ENCODE measurements at places on chromosomes 12 and 14.

DNA sequence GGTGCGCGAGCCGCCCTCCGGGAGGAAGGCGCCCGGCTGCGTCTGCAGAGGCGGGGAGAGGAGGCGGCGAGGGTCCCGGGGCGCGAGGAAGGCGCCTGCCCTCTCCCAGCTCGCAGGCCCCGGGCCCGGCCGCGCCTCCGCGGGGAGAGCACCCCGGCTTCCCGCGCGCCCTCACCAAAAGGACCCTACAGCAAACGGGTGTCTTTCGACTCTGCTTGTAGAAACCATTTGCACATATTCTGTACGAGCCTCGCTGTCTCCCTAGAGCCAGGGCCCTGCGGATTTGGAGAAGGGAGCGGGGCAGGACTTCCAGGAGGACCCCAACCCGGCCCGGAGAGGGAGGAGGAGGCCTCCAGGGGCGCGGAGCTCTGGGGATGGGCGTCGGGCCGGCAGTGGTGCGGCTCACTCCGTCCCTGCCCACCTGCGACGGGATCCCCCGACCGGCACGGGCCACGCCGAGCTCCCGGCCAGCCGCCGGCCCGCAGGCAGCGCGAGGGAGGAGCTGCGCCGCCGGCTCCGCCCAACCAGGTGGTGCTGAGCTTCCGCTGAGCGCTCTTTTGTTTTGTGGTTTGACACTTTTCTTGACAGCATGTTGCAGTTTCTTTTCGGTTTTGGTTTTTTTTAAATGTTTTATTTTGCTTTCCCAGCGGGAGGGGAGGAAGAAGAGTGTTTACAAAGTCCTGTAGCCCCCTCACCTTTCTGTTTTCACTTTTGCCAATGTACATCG lies 103.3 kb upstream of the FKBP4 start:
- DNase-seq = no peak

- no peak for DNase-seq
Measured at GRCh38 chr14:103260629-103261124, 73.4 kb upstream of the EIF5 start.

- no peak for DNase-seq
Measured at GRCh38 chr14:88630565-88630964, 67.7 kb downstream of the ZC3H14 start.

DNA sequence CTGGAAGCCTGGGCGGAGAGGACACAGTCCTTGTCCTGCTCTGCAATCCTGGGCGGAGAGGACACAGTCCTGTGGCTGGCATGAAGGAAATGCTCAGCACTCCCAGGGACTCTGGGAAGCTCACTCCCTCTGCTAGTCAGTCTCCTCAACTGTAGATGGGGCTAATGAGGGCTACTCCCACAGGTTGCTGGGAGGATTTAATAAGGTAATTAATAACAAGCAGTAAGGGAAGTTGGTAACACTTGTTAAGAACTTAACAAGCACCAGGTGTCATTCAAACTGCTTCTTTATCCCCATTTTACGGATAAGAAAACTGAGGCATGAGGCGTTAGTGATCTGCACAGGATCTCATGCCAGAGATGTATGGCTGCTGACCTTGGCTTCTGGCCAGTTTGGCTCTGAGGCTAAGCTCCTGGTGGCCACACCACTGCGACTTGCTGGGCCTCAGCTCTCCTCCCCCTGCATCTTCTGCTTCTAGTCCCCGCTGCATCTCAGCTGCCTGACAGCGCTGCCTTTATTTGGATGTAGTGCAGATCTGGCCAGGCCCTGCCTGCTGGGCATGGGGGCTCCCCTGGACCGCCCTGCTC lies 54.1 kb upstream of the BEGAIN start:
- DNase-seq = no peak

DNA sequence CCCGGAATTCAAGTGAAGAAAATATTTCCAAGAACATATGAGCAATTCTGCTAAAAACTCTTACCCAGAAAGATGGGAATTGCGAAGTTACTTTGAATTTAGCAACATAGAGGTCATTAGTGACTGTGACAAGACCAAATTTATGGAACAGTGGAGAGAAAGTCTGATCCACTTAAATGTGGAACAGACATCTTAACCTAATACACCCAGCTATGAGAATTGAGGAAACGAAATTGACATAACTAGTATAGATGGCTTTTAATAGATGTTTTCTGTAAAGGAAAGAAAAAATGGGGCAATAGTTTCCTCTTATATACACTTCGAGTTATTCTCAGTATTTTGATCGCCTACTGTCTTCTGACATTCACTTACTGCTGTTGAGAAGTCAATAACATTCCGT lies 4.6 kb downstream of the OVCH1 start:
- DNase-seq = no peak

DNA sequence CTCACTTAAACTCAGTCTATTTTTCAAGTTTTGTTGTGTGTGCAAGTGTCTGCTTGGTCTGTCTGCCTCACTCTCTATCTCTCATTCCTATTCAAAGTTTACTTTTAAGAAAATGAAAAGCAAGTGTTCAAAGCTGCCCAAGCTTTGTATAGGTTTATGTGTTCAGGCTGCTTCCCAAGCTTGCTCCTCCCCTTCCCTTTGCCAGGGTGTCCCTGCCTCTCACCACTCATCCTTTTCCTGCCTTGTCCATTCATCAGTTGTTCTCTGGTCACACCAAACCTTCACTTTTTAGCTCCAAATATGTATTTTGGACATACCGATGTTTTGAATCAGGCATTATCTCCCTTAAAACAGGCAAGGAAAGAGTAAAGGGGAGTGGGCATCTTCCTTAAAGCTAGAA lies 41.3 kb downstream of the STK38L start:
- DNase-seq = no peak

GRCh38 chr14:69333791-69334337 lies 64.2 kb downstream of the ERH start:
- no peak for DNase-seq

DNA sequence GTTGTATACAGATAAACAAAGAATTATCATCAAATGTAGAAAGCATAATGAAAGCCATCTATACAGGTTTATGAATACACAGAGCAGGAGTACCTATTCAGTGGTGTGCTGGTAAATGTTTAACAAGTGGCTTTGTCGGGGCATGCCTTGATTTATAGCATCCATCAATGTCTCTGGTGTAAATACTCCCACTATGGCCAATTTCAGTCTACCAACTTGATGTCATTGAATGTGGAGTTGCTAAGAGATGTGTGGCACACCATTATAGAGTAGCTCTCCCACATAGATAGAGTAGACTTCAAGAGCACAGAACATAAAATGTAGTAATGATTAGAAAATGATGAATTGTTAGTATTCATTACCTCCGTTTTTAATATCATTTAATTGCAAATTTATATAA lies 9.3 kb downstream of the GRIP1 start:
- no peak for DNase-seq

- DNase-seq = no peak
Measured at GRCh38 chr12:75571656-75572205, 60.3 kb upstream of the KRR1 start.

DNA sequence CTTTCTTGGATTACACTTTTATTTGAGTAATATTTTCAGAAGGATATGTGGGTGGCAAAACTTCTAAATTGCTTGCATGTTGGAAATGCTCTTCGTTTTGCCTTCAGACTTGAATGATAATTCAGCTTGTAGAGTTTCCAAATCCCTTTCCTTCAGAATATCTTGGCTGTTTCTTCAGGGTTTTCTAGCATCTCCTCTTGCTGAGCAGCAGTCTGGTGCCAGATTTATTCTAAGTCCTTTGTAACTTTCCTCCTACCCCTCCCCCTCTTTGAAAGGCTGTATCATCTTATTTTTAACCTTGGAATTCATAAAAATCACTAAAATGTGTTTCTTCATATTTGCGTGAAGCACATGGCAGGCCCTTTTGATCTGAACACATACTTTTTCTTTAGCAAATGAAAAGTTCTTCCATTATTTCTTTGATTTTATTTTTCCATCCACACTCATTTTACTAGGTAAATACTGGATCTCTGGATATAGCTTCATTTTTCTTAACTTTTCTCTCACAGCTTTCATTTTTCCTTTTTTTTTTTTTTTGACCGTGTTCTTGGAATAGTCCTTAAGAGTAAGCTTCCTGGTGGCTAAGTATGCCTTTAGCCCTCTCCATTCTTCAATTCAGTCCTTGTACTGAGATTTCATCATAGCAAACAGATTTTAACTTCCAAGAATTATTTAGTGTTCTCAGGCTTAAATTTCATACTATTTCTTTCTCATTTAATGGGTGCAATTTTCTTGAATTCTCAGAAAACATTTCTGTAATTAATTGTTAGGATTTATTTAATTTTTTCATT lies 102.0 kb downstream of the SLC38A4 start:
- no peak for DNase-seq

- DNase-seq = no peak
Measured at GRCh38 chr14:100293497-100294212, 12.6 kb downstream of the SLC25A29 start.

GRCh38 chr12:69497308-69498026 lies 27.3 kb downstream of the FRS2 start:
- no peak for DNase-seq

GRCh38 chr12:47100160-47100559 lies 20.4 kb upstream of the AMIGO2 start:
- no peak for DNase-seq

- no peak for DNase-seq
Measured at GRCh38 chr12:128830505-128830893, 6.7 kb upstream of the SLC15A4 start.

- DNase-seq = no peak
Measured at GRCh38 chr12:43316520-43316919, 235.5 kb downstream of the ADAMTS20 start.

- DNase-seq = no peak
Measured at GRCh38 chr14:103735022-103735421, 19.4 kb downstream of the ZFYVE21 start.

GRCh38 chr12:77720258-77720657 lies 110.4 kb upstream of the NAV3 start:
- no peak for DNase-seq

GRCh38 chr12:96234591-96235483 lies 40.7 kb downstream of the ELK3 start:
- DNase-seq = no peak

DNA sequence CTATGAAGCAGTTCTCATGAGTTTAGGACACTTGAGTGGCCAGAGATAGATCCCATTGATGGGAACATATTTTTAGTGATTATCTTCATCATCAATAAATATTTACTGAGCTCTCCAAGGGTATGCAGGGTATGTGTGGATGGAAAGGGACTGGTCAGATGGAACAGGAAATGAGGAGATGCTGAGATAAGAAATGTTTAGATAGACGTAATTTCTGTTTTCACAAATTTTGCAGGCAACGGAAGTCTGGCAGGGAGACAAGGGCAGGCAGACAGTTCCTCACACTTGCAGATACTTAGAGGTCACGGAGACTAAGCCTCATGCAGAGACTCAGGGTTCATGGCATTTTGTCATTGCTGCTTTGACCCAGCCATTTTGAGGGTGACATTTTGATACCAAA lies 24.3 kb downstream of the BCL2L14 start:
- no peak for DNase-seq

DNA sequence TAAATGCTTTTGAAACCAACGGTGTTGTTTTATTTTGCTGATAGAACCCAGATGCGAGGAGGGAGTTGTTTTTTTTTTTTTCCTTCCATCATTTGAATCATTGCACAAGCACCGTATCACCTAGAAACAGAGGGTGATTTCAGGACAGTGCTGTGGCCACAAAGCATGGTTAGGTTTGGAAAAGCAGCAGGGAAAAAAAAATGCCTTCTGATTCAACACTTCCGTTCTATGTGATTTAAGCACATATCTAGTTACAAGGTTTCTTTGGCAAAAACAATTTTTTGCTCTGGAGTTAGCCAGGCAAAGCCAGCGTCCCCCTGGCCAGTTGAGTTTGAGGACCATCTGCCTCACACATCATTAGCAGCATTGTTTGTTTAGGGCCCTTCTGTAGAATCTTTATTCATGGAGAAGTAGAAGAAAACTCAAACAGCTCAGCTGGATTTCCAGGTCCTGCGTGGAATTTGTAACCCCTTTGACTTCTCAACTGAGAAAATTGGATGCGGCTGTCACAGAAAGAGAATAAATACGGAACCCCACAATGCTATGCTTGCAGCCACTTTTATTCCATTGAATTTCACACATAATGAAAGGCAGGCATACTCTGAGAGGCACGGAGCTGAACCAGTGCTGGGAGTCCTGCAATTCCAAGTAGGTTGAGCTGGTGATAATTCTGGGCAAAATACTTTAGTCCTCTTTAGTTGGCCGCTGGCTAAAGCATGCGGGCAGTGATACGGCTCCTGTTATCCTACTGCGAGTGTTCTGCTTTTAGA lies 17.0 kb upstream of the WNT5B start:
- no peak for DNase-seq

DNA sequence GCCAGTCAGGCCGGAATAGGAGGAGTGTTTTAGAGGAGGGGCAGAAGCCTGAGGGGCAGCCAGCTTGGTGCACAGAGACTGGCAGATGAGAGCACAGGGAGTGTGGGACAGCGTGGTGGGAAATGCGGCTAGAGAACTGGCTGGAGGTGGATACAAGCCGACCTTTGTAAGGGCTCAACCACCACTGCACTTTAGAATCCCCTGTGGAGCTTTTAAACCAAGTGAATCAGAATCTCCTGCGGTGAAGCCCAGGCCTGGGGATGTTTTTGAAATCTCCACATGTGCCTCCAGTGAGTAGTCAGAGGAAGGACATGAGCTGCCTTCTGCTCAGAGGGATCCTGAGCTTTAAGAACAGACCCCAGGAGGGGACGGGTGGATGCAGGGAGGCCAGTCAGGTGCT lies 10.9 kb upstream of the PCED1B start:
- DNase-seq = no peak

- peak; percentile 28 for DNase-seq
Measured at GRCh38 chr12:43835656-43836474, at the start of gene TMEM117. TSS of gene TMEM117 (plus strand) at chr12:43836081.

- DNase-seq = no peak
Measured at GRCh38 chr12:28033538-28033915, 61.0 kb upstream of the PTHLH start.

- DNase-seq = no peak
Measured at GRCh38 chr12:112887550-112887949, 19.2 kb upstream of the OAS1 start.

DNA sequence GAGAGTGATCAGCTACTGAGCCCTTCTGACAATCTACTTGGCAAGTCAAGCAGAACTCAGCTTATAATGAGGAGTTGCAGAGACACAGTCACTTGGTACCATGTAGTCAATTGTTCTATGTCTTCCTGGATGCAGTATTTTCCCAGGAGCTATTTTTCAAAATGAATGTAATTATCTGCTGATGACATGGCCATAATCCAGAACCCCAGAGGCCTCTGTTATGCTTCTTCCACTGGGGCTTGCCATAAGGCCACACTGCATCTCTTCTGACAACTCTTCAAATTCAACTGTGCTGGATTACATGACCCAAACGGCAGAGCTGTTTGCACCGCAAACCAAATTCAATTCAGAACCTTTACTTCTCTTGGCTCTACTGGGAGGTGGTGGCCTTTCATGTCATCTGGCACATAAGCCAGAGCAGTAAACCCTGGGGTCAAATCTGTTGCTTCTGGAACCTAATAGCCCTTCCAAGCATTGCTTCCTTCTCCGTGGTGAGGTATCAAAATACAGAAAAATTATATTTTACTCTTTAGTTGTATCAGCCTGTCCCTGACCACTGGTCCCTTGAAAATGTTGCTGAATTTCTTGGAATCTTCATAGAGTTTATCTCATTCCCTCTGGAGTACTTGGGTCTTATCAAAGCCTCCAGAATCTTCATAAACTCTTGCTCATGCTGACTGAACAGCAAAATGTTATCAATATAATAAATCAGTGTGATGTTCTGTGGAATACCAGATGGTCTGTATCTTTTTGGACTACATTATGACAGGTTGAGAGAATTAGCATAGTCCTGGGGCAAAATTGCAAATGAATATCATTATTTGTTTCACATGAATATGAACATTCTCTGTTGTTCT lies 79.4 kb upstream of the DCN start:
- DNase-seq = no peak

Measured in stimulated activated CD8-positive, alpha-beta memory T cell treated with anti-CD3 and anti-CD28 coated beads, Interleukin-15, amount 100 ng/mL, for 24 hours (primary cell).